ENCODE measurements at places on chromosomes 13 and 19.

- DNase-seq, result no peak
These were observed 1.2 kb downstream of the C5AR1 start for GRCh38 chr19:47310819-47311218.

DNA sequence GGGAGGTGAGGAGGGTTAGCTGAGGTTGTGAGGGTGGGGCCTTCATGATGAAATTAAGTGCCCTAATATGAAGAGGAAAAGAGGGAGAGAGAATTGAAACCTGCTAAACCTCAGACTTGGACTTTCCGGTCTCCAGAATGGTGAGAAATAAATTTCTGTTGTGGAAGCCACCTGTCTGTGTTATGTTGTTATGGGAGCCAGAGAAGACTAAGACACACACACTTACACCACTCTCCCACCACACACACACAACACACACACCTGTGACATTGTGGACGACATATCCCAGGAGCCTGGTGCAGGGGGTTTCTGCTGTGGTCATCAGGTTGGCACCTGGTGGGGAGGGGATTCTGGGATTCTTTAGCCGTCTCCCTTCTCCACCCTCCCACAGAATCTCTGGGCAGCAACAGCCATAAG is 14.0 kb downstream of the KLK4 start:
- DNase-seq, result no peak

DNA sequence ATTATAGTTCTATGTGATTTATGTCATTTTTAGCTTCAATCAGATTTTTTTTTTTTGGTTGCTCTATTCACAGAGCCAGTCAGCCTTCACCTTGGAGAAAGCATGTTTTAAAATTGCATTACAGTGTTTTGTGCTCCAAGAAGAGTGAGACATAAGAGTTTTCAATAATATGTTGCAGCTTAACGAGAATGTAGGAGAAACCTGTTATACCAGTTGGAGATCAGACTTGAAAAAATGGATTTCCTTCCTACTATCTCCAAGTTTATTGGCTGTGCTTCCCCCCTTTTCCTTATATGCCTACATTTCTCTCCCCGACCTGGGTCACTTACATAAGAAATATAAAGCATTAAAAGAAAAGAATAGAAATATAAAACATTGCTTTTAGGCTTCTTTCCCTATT is 123.9 kb upstream of the ARGLU1 start:
- no peak for DNase-seq

- DNase-seq, result peak; percentile 77
These were observed 1.6 kb downstream of the DACT3 start for GRCh38 chr19:46659151-46660007.

DNA sequence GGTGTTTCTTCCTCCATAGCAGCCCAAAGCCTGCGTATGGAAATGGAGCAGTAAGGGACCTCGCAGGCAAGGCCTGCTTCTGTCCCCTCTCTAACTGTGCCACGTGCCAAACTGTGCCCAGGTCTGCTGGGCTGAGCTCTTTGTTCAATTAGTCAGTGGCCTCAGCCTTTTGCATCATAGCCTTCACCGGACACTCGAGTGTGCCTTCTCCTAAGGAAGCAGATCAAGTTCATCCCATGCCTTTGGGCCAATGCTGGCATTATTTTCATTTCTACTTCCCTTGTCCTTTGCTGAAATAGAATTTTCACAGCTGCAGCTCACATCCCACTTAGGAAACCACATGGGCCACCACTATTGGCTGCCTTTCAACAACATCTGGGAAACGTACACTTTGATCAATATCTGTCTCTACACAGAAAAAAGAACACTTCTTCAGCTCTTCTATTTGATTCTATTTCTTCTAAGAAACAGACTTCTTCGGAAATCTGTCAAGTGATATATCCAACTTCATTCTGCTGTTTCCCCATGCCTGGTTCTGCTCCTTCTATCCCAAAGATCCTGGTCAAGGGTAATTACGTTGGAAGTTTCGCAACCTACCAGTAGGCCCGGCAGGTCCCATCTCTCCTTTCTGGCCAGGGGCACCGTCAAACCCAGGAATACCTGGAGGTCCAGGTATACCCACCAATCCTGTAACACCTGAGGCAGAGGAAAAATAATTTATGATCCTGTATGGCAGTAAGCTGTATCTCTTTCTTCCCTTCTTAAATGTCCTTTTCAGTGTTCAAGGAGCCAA is 143.9 kb downstream of the COL4A1 start:
- no peak for DNase-seq

- DNase-seq, result peak; percentile 47
These were observed 35.6 kb upstream of the TFDP1 start for GRCh38 chr13:113548778-113549621.

- DNase-seq, result no peak
These were observed 283.2 kb upstream of the SLC10A2 start for GRCh38 chr13:103349211-103349980.

DNA sequence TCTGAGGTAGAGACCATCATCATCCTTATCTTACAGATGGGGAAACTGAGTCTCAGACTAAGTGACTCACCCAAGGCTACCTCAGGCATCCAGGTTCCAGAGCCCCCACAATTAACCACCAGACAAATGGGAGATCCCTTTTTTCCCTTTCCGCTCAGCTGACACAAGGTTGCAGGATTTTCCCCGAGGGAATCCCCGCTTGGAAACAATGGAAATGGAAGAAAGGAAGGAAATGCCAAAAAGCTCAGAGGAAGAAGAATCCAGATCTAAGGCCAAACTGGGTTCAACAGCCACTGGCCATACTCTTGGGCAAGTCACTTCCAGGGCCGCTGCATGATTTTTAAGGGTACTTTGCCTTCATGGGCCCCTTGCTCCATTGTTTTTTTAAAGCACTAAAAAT is 1.6 kb downstream of the ZNF71 start:
- DNase-seq, result no peak

DNA sequence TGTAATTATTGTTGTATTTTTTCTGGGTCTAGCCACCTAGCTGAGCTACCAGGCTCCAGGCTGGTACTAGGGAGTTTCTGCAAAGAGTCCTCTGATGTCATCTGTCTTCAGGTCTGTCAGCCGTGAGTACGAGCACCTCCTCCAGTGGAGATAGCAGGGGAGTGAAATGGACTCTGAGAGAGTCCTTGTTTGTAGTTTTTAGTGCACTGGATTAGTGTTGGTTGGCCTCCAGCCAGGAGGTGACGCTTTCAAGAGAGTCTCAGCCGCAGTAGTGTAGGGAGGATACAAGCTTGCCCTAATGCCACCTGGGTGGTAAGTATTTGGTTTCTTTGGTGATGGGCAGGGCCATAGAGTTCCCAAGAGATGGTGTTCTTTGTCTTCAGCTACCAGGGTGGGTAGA is 384.8 kb downstream of the SLC7A1 start:
- DNase-seq, result no peak

DNA sequence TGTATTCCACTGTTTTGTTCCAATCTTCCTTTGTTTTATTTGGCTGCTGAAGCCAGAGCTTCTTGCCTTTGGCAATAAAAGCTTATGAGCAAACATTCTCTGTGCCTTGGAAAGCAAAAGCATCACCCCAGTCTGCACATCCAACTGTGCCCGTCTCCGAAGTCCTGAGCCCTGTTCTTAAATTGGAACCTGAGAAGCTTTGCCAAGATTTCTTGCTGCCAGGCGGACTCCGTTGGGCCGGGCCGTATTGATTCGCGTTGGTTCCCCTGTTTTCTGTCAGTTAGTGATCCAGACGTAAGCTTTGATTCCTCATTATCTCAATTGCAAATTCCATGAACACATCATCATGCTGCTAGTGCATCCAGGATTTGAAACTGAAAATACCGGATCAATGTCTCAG is 793.0 kb downstream of the OLFM4 start:
- DNase-seq, result no peak

DNA sequence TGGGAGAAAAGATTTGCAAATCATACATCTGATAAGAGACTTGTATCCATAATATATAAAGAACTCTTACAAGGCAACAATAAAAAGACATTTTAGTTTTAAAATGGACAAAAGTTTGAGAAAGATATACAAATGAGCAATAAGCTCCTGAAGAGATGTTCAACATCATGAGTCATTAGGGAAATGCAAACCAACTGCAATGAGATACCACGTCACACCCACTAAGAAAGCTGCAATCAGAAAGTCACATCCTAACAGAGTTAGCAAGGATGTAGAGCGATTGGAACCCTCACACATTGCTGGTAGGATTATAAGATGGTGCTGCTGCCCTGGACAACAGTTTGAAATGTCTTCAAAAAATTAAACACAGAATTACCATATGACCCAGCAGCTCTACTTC is 50.3 kb downstream of the GSX1 start:
- DNase-seq, result no peak

DNA sequence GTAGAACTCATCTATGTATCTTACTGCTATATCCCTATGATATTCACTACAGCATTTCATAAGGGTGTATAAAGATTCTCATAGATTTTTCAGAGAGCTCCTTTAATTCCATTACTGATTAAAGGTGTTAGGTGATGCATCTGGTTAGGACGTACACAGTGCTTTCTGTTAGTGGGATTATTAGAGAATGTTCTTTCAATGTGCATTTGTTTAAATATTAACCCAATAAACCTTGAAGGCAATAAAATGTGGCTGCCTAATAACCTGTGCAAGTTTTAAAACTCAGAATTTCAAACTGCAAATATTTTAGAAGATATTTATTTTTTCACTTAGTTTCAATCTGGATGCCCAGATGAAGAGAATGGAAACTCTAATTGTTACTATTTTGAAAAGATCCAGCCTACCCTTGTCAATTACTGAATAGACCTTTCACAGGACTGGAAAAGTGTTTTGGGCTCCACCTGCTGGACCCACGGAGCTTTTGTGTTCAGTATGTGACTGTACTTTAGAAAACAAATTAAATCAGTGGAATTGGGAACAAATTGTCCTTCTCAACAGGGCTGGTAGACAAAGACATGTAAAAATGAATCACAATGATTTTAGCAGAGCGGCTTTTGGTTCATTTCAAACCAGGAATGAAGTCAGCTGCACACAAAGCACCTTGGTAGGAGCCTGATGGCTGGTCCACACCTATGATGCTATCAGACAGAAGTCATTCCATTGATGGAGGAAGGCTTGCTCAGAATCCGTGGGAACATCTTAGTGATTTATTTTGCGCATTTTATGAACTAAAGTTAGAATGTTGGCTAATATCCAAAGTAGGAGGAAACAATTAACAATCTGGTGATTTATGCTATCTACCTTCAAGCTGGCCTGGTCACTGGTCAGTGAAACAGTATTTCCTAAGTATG is 89.4 kb upstream of the RAP2A start:
- DNase-seq, result peak; percentile 47

GRCh38 chr13:75102001-75102716 is 379.8 kb downstream of the TBC1D4 start:
- DNase-seq, result no peak

- DNase-seq, result peak; percentile 31
These were observed 108.5 kb upstream of the C1QTNF9B start for GRCh38 chr13:24005755-24006281.

GRCh38 chr13:93244141-93244917 is 17.7 kb downstream of the GPC6 start:
- peak; percentile 48 for DNase-seq

- DNase-seq, result no peak
These were observed 463.8 kb upstream of the ARGLU1 start for GRCh38 chr13:107031716-107032115.

DNA sequence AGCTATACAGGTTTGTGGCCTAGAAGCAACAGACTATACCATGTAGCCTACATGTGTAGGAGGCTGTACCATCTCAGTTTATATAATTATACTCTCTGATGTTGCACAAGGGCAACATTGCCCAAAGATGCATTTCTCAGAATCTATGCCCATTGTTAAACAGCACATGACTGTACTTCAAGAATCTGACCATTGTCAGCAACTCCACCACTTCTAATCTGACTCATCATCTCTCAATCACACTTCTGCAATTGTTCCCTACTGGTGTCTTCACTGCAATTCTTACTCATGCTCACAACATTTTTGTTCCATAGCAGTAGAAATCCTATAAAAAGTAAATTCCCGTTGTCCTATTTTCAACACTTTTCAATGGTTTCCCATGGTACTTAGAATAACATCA is 63.9 kb upstream of the ATXN8OS start:
- no peak for DNase-seq

- DNase-seq, result no peak
These were observed 6.3 kb downstream of the GRAMD1A start for GRCh38 chr19:35006342-35006998.

- DNase-seq, result no peak
These were observed 912 bp upstream of the TUBA3C start for GRCh38 chr13:19182536-19182935.

- no peak for DNase-seq
These were observed 529.0 kb downstream of the MYO16 start for GRCh38 chr13:109158383-109158782.

DNA sequence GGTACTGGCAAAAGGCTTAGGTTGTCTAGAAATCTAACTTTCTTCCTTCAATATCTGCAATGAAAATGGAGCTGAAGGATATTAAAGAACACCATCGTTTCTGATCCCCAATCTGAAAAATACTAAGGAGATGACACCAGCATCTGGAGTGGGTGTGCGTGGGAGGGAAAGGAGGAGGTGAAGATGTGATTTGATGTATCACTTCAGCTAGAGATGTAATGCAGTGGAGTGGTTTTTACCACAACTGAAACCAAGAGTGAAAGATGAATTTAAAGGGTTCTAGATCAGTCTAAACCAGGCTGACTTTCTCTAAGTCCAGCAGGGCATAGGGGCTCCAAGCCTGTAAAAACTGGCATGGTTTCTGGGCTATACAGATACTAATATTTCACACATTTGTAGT is 148.4 kb downstream of the AKAP11 start:
- DNase-seq, result no peak

GRCh38 chr13:29952245-29952644 is 101.8 kb upstream of the UBL3 start:
- no peak for DNase-seq

GRCh38 chr19:3133793-3134116 is 2.1 kb upstream of the GNA15 start:
- DNase-seq, result no peak

- no peak for DNase-seq
These were observed 40.3 kb downstream of the ZNF557 start for GRCh38 chr19:7109678-7110289.

DNA sequence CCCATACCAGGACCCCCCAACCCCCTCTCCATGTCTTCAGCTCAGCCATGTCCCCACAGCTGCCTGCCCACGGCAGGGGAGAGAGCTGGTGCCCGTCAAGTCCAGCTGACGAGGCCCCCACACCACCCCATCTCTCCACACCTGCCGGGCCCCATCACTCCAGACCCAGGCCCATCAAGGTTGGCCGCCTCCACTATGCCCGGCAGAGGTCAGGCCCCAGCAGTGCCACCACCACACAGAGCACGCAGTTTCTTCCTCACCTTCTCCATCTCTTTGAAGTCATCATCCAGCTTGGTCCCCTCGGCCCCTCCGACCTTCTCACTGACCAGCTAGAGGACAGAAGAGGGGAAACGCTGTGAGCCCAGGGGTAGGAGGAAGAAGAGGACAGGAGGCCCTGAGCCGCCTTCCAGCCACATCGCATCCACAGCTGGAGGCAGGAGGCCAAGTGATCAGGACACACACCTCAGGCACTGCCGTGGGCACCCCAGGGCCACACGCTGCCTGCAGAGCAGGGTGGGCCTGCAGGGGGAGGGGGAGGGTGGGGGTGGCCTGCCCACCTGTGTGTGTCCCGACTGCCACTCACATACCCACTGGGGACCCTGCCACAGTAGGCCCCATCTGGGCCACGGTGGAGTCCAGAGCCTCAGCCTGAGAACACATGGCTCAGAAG is 23.4 kb downstream of the MPND start:
- DNase-seq, result no peak
